Stimulated activated CD4-positive, alpha-beta T cell treated with anti-CD3 and anti-CD28 coated beads, Interleukin-12 subunit alpha, Interleukin-12 subunit beta, amount 100 ng/mL, for 24 hours (primary cell): ENCODE measurements at places on chromosomes 2 and 18.

DNA sequence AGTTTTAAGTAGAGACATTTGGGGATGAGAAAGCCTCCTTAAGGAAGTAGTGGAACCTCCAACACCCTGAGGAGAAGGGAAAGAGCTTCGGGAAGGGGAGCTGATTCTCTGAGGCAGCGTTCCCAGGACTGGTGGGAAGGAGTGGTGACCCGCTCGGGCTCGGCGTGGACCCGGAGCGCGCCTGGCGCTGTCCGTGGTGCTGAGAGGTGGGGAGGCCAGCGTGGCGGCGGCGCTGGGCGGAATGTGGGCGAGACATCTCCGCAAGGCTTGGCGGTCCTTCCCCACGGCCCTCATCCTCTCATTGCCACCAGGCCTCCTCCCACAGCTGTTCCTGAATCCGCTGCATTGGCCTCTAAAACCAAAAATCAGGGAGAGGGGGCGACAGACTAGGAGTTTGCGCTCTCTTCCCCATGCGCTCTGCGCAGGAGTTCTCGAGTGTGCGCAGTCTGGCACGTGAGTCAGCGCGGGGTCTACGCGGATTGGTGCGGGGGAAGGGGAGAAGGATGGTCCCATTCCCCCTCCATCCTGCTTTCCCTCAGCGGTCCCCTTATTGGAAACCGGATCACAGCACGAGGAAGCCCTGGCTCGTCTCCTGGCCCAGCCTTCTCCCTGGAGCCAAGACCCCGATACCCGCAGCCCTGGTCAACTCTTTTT, 857 bp downstream of the RESP18 start:
- DNase-seq, result no peak

DNA sequence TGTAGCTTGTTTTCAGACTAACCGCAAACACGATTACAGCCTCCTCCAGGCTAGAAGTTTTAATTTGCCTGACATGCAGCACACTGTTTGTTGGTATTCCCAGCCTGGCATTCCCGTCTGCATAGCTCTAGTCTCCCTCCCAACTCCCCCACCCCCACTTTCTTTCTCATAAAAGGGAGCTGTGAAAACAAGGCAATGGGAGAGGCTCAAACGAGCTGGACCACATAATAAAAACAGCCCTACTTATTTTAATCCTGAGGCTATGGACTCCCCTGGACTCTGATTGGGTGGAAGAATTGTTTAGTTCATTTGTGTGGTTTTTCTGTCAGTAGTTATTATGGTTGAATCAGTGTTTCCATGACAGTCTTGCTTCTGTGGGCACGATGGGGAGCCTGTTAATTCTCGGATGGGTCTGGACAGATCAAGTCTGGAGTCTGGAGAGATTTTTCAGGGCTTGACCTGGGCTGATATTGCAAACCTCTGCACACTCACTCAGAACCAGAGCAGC, 1.2 kb downstream of the STON1 start:
- no peak for DNase-seq

GRCh38 chr18:67665266-67665665, 148.7 kb upstream of the DSEL start:
- DNase-seq, result no peak

- no peak for DNase-seq
These were observed 72.5 kb upstream of the NYAP2 start for GRCh38 chr2:225326969-225327368.

DNA sequence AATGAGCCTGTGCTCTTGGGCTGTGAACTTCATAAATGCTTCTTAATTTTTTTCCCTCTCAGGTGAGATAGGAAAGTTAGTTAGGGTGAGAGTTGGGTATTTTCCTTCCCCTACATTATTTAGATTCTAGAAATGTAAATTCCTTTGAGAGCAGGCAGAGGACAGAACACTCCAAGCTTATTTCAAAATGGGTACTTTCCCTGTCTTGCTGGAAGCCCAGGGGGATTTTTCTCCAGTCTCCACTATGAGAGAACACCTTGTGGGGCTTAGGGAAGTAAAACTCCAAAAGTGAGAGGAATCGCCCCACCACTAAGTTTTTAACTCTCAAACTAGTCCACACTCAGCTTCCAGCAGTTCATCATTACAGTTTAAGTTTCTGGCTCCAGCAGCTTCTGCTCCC, 253.2 kb upstream of the CTAGE1 start:
- DNase-seq, result no peak

DNA sequence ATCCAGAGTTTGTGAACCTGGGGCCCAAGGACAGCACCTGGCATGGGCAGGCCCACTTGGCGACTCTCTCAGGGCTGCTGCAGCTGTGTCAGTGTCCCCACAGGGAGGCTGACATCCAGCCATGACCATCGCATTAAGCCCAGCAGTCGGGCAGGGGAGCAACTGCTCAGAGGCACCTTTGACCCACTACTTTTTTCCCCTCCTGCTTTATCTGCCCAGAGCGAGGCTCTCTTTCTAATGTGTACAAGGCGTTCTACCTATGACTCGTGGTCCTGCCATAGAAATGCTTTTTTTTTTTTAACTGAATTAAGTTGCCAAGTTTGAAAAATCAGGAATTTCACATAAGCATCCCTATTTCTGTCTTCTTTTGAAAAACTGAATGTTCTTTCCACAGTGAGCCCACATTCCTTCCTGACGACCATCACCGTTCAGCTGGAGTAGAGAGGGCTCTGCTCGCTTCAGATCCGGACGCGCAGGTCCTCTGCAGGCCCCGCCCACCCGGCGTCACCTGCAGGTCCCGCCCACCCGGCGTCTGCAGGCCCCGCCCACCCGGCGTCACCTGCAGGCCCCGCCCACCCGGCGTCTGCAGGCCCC, 403 bp upstream of the CLUL1 start:
- DNase-seq, result no peak
